ENCODE measurements at places on chromosomes 3 and 15.

DNA sequence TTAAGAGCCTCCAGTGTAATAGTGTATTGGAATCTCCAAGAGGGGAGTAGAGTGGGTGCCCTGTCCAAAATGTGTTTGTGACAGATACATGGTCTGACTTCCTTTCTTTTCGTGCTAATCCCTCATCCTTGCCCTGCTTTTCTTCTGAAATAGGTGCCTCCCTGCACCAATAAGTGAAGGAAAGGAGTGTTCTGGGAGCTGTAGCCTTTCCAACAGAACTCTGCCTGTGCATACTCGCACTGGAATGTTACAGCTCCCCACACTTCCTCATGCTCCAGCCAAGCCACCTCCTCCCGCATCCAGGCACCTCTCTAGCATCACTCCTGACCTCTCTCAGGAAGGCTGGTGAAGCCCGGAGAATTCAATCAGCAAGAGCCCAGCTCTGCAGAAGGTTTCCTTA is 478.0 kb downstream of the GABRG3 start:
- DNase-seq, result no peak

DNA sequence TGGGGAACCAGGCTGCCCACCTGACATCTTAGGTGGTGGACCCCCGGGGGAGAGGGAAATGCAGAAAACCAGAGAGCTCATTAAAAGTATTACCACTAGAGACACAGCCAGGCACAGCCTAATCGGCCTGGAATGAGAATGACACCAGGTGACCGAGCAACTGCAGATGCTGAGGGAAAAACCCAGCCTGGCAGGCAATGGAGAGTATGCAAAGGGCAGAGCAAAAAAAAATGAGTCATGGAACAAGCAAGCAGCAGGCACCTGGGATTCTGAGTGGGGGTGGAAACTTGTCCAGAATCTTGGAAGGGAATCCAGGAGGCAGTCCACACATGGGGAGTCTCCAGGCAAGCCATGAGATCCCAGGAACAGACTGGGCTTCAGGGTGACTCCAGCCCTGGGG is 183.7 kb upstream of the LRRN1 start:
- no peak for DNase-seq

GRCh38 chr3:7461202-7461825 is 600.4 kb downstream of the GRM7 start:
- DNase-seq, result no peak

DNA sequence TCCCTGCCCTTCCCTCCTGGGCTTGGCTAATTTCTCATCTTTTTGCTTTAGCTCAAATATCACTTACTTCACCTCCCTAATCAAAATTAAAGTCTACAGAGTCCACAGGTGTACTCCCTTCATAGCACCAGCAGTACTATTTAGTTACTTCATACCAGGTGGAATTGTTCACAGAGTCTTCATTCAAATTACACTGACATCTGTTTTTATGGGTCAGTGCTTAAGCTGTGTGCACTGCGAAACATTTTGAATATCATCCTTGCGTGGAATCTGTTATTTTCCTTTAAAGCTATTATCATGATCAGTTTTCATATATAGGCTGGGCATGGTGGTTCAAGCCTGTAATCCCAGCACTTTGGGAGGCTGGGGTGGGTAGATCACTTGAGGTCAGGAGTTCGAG is 2.7 kb upstream of the SERF2 start:
- DNase-seq, result no peak

DNA sequence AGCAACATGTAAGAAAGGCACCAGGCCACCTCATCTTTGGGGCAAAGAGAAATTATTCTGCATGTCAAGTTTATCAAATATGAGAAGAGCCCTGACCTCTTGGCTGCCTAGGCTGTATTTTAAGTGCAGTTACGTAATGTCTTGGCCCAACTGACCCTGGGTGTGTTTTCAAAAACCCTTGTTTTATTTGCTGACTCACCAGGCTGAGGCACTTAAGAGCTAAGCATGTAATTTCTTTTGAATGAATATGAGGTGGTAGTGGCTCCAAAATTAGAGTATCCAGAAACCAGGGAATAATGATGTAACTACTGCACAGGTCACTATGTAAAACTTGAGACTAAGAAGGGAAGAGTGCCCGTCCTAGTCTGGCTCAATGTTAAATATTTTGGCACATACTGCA is 24.3 kb downstream of the PGPEP1L start:
- peak; percentile 77 for DNase-seq

- DNase-seq, result no peak
Observed at GRCh38 chr15:94951538-94951937, 720.2 kb downstream of the MCTP2 start.

DNA sequence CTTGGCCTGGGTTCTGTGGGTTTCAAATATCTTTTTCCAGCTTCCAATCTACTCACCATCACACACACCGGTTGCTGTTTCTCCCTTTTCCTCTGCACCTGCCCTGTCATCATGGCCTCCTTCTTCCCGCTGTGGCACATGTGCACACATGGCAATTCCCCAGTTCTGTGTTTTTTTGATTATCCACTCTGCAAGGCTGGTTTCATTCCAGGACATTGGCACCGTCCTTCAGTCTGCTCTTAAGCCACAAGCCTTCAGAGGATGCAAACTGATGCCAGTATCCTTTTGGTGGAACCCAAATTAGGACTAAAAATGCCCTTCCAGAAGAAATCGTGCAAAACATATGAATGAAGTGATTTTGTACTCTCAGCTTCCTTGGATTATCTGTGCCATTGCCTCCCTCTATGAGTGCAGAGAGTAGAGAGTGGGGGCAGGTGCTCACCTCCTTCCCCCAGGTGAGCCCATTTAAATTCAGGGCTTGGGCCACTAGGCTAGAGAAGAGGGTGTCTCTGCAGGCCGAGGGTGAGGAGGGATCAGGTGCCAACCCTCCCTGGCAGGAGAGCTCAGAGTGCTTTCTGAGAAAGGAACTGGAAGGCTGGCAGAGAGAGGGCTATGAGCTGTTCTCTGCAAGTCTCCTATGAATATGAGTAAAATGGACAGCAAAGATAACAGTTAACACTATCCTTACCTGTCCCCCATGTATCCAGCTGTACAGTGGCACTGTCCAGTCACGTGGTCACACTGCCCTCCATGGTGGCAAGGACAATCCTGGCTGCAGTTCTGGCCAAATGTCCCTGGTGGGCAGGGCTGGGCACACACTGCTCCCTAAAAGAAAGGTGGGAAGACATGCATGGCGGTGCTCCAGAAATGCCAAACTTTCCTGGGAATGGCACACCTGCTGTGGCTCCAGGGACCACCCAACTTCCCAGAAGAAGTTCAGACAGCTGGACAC is 100.8 kb downstream of the RAB11A start:
- no peak for DNase-seq

- peak; percentile 63 for DNase-seq
Observed at GRCh38 chr3:177294221-177294620, 96.9 kb upstream of the TBL1XR1 start.

DNA sequence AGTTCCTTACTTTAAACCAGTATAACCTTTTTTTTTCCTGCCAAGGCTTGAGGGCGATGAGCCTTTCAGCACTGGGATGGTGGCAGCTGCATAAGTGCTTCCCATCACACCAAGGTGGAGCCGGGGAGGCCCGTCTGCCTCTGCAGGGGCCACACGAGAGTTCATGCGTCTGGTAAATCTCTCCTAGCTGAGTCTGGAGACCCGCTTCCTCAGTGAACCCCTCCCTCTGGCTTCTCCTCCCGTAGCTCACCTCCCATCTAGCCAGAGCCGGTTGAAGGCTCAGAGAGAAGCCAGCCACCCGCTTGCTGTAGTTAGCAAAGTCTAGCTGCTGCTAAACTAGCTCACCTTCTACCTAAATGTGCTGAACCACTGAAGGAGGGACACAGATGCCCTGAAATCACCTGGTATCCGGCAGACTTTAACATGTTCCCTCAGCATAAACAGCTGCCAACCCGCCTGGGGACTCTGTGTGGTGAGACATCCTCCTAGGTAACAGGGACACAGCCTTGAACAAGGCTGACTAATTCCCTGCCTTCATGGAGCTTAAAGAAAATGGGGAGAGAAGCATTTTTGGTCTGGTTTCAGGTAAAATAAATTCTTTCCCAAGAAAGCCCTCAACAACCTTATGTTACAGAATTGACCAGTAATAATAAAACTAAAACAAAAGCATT is 42.9 kb downstream of the RLBP1 start:
- DNase-seq, result no peak

- no peak for DNase-seq
Observed at GRCh38 chr3:155321418-155321817, 27.9 kb upstream of the STRIT1 start.

GRCh38 chr3:38731522-38731921 is 82.0 kb upstream of the SCN5A start:
- no peak for DNase-seq

GRCh38 chr15:58568157-58568571 is 136.4 kb downstream of the LIPC start:
- DNase-seq, result peak; percentile 3

GRCh38 chr3:67655364-67656121 is 1.1 kb upstream of the SUCLG2 start:
- DNase-seq, result no peak

- DNase-seq, result no peak
Observed at GRCh38 chr3:9091486-9092235, 128.4 kb upstream of the RAD18 start.

DNA sequence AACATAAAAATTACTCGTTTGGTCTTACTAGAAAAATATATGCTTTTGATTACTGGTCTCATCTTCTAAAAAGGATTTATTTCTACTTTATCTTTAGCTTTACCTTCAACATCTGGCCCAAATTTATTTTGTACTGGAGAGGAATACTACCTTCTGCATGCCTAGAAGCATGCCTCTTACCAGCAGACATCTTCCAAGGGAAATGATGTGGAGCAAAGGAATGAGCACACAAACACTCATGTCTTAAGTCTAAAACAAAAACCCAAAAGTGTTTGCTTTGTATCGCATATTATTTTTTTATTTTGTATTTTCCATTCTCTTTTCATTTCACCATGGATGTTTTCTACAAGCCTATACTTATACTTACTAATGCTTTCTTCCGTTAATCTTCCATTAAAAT is 304.6 kb upstream of the KCNMB2 start:
- DNase-seq, result no peak

DNA sequence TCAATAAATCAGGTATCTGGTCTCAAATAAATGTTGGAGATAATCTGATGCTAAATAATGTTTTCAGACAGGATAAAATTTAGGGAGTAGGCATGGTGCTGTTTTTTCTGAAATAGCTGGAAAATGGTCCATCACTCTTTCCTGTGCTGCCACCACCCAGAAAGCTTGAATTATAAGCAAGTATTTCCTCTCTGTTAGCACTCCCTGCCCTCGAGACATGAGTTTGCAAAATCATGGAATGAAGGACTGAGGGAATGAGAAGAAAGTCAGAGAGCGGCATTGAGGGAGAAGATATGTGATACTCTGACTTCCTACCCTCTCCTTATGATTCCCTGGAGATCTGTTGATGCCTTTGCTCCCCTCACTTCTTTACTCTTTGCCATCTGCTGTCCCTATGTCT is 1095.7 kb downstream of the IGSF11 start:
- DNase-seq, result no peak

DNA sequence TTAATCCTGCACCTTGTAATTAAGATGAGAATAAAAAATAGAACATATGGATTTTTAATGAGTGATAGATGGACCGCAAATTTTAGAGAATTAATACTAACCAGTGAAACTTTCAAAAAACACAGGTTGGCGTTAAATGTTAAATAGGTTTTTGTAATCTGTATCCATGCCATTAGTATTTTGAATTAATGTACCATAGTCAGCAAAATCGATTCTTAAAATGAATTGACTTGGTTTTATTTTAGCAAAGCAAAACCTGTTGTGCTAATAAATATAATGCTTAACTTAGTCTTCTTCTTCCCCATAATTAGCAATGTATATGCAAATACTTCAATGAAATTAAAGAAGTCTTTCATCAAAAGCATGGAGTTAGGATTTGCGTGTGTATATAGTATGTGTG is 63.1 kb downstream of the EPHA6 start:
- no peak for DNase-seq

GRCh38 chr15:101266034-101266433 is 11.3 kb downstream of the SELENOS start:
- no peak for DNase-seq

- no peak for DNase-seq
Observed at GRCh38 chr15:62209821-62210220, 44.7 kb upstream of the C2CD4B start.

DNA sequence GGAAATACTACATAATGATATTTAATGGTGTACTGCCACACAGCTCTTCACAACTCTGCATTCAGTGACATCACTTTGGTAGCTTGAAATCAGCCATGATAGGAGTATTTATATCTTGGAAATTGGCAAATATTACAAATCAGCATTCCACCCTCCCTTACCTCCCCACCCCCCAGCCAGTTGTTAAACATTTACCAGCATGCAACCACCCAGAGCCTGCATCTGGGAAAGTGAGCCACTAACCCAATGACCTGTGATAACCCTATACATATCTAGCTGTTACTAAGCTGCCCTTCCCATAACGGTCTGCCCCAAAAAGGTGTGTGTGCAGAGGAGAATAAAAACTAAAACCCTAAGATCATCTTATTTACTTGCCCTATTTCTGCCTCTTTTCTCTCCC is 44.6 kb upstream of the SATB1 start:
- no peak for DNase-seq

- peak; percentile 91 for DNase-seq
Observed at GRCh38 chr15:41801850-41802455, 25.9 kb upstream of the JMJD7 start.

GRCh38 chr3:170100944-170101343 is 63.1 kb downstream of the GPR160 start:
- DNase-seq, result no peak

DNA sequence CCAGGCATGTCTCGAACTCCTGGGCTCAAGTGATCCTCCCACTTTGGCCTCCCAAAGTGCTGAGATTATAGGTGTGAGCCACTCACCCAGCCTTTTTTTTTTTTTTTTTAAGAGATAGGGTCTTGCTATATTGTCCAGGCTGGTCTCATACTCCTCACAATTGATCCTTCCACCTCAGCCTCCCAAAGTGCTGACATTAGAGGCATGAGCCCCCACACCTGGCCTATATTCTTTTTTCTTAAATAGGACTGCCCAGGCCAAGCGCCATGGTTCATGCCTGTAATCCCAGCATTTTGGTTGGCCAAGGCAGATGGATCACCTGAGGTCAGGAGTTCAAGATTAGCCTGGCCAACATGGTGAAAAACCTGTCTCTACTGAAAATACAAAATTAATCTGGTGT is 12.5 kb downstream of the NR1I2 start:
- DNase-seq, result no peak

DNA sequence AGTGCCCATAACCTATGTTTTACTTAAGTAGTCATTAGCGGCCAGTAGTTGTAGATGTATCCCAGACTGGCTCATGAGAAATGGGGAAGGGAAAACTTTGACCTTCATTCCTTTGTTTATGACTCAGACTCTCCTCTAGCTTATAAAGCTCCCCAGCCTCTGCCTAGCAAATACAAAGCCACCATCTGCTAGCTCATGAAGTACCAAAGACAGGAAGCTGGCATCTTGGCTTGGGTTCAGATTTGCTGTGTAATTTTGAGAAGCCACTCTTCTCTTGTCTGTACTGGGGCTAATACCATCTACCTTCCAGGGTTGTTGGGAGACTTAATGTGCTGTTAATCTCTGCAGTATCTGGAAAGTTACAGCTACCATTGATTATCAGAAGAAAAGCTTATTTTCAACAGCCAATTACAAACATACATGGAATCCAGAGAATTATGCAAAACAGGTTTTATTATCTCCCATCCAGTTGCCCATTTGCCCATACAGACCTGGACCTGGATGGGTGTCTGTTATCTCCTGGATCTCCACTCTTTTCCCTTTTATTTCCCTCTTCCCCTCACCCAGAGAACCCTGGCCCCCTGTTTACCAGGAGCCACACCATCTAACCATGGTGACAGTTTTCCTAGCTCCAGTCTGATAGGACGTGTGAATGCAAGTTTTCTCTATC is 153.8 kb downstream of the SEMA6D start:
- peak; percentile 88 for DNase-seq

GRCh38 chr3:145865399-145866018 is 295.5 kb downstream of the PLOD2 start:
- DNase-seq, result no peak

All from PC-3 (cell line).